NCI-H345 (cell line): ENCODE measurements at places on chromosomes 5 and 9.

DNA sequence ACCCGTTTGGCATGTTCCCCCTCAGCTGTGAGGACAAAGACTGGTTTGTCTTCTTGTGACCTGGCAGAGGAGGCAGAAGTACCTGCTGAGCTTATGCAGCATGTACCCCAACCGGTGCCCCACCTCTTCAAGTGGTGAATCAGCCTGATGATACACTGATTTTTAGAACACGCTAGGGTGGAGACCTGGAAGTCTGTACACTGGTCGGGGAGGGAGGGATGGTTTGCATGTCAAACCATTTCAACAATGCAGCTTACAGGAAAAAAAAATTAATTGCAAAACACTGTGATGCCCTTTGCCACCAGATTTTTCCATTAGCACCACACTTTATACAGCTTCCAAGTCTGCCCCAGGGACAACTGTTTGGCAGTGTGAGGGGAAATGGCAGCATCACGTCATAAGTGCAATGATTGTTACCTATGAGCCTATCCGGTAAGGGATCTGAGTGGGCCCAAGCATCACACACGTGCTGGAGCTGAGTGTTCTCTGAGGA, 155.1 kb upstream of the DMRT1 start:
- DNase-seq = no peak

DNA sequence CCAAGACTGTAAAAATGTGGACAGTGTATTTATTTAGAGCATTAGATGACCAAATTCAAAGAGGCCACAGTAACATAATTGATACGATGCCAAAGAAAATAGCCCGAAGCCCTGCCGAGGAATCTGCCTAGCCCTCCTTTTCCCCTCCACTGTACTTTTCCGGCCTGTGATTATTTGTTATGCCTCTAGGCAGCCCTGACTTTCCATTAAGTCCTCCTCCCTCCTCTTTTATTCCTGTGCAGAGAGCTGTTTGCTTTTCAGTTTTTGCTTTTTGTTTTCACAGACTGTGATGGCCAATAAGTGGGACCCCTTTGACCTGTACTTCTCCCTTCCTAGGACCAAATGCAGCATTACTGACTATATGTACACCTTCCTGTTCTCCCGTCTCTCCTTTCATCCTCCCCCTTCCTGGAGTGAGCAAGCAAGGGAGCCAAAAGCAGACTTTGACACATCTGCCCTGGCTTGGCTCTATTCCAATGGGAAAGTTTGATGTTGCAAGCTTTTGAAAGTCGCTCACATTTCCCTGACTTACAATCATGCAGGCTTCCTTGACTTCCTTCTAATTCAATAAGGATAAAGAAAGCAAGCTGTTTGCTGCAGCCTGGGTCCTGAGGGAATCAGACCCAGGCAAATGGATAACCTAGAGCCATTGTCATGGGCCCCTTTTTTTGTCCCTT, 76.1 kb downstream of the NREP start:
- DNase-seq = no peak

- no peak for DNase-seq
These were observed 33.3 kb downstream of the FBXO10 start for GRCh38 chr9:37542895-37543294.

DNA sequence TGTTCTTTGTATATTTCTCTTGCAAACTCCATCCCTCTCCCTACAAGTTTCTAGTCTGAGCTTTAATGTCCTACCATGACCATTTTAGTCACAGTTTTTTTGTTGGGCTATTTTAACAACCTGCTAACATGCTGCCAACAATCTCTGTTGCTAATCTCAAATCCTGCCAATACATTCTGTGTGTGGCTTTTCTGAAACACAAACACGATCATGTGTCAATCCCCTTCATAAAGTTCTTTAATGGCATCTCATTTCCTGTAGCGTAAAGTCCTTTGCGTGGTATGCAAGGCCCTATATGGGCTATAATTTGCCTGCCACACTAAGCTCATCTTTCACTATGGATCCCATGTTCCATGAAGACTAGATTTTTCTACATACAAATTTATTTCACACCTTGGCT, 180.6 kb downstream of the CWC27 start:
- no peak for DNase-seq

DNA sequence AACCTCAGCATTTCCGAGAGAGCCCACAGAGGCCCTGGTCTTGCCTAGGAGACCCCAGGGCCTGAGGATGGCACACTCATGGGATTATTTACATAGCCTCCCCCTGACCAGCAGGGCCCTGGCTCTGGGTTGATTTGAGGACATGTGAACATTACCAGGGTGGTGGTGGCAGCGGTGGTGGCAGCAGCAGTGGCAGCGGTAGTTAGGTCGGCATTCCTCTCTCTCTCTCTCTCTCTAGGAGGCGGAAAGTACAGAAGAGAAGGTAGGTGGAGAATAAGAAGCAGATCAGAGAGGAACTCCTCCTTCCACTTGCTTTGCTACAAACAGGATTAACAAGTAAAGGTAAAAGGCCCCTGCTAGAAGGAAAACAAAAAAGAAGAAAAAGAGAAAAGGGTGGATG, 39.3 kb downstream of the B4GALT1 start:
- no peak for DNase-seq

DNA sequence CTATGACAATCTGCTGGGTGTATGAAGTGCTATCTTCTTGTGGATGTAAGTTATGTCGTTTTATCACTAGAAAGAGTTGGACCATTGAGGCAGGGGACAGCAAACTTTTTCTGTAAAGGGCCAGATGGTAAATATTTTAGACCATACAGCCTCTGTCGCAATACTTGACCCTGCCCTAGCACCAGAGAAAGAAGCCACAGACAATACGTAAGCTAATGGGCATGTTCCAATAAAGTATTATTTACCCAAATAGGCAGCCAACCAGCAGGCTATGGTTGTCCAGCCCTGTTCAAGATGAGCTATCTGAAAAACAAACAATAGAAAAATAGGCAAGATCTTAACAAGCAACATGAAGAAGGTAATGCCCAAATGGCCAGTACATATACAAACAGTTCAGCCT, 36.4 kb downstream of the MTX3 start:
- no peak for DNase-seq

- no peak for DNase-seq
These were observed 40.0 kb downstream of the CPLANE1 start for GRCh38 chr5:37208883-37209797.

DNA sequence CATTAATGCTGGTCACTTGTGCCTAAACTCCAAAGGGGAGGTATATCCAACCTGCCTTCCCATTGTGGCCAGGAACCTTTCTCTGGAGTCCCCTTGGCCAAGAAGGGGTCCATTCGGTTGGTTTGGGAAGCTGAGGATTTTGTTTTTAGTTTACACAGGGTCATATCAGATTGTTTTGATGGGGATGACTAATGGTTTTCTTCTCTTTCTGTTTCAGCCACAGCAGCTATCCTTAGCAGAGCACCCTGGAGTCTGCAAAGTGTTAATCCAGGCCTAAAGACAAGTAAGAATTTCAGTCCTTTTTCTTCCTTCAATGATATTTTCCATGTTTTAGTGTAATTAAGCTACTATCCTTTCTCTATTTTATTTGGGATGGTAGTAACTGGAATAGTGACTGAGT, 127.8 kb upstream of the CCDC152 start:
- no peak for DNase-seq

DNA sequence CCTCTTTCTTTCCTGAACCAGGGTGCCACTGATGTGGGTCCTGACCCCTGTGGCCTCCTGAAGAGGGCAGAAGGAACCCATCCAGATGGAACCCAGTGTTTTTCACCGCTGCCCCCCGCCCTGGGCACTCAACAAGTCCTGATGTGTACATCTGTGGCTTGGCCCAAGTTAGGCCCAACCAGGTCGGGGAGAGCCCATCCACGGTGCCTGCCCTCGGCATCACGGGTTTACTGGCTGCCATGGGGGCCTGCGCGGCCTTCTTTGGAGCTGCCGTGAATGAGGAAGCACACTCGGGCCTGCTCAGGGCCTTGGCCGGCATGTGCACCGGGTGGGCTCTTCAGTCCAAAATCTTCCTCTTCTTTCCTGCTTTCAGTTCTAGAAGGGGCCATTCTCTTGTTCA, 5.8 kb downstream of the ECSCR start:
- no peak for DNase-seq

- DNase-seq = no peak
These were observed 165.9 kb downstream of the SH3GL2 start for GRCh38 chr9:17744786-17745185.

- DNase-seq = no peak
These were observed 114.7 kb downstream of the SNX18 start for GRCh38 chr5:54632131-54632701.

DNA sequence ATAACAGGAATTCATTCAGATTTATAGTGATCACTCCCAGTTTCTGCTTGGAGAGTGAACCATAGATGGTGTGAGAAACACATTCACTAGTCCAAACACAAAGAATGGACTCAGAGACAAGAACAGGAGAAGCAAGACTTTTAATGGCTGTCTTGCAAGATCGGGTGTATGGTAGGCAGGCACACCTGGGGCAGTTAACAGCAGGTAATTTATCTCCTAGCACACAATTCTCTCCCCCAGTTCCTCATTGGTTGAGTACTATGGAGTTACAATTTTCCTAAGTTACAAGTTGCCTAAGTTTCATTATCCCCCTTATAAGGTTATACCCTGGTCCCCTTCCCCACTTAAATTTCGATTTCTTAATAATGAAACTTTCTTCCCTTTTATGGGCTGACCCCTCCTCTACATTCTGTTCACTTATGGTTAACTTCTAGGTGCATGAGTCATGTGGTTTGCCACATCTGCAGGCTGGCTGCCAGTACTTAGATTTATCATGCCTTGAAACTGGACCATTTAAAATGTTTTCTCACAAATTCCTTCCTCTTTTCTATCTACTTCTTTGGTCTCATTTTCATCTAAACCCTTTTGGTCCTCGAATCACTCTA, 623.3 kb downstream of the HINT1 start:
- no peak for DNase-seq

DNA sequence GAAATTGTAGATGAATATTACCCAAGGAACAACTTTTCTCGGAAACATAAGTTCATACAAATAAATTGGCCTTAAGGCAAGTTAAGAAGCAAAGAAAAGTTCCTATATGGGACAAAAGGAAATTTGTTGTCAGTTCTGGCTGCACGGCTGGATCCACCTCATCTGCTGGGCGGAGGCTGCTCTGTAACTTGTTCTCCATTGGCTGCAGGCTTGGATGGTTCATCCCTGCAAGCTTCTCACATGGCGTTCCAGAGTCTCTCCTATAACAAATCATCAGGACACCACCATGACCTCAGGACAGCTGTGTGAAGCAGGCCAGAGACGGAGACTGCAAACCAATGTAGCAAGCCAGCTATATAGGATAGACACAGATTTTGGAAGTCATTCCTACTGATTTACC, 81.4 kb upstream of the DAB2 start:
- DNase-seq = no peak

DNA sequence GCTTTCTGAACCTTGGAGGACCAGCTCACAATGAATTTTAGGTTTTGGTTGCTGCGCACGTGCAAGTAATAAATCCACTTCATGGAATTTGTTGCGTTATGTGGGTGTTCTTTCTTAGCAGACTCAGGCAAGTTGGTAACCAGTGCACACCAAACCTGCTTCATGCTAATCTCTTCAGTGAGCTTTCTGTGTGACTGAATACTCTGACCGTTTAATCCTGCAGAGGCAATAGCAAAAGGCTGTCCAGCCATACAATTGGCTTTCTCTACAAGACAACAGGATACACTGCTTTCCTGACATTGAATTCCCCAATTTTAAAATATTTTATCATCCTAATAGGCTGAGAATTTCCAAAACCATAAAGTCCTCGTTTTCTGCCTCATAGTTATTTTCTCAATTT, 10.3 kb downstream of the UGT3A2 start:
- DNase-seq = no peak

DNA sequence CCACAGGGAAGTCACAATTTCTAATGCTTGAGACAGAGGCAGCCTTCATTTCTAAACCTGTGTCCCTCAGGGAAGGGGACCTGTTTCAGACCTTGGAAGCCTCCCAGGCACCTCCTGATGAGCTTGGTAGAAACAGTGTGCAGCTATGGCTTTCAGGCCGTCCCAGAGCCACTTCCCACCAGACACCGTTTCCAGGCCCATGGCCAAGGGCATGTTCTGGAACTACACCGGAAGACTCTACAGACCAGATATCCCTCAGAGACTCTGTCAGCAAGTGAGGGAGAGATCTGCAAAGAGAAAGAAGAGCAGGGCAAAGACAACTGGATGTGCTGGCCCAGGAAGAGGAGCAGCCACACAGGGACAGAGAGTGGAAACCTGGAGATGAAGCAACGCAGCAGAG, 82.2 kb upstream of the HSPA9 start:
- no peak for DNase-seq

GRCh38 chr5:89991592-89991991, 418.0 kb downstream of the CETN3 start:
- no peak for DNase-seq

- DNase-seq = no peak
These were observed 20.9 kb downstream of the ERGIC1 start for GRCh38 chr5:172854971-172855370.

- peak; percentile 76 for DNase-seq
These were observed 415.0 kb downstream of the ARHGEF28 start for GRCh38 chr5:74040811-74041491.

- DNase-seq = no peak
These were observed 129.2 kb upstream of the PTCH1 start for GRCh38 chr9:95645992-95646391.

- no peak for DNase-seq
These were observed 565.5 kb downstream of the EBF1 start for GRCh38 chr5:158534203-158534602.

DNA sequence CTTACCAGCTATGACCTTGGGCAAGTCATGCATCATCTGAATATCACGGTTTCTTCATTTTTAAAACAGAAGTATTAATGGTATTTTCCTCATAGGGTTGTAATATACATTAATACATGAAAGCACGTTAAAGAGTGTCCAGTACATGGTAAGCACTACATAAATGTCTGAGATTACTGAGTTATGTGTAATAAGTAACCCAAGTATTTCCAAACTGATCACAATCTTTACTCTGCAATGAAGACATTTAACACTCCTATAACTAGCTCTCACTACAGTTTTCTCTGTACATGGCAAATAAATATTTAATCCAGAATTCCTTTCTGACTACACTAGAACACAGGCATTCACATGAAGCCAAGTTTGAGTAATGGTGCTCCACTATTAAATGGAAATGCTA, 4.0 kb downstream of the GLDC start:
- no peak for DNase-seq

DNA sequence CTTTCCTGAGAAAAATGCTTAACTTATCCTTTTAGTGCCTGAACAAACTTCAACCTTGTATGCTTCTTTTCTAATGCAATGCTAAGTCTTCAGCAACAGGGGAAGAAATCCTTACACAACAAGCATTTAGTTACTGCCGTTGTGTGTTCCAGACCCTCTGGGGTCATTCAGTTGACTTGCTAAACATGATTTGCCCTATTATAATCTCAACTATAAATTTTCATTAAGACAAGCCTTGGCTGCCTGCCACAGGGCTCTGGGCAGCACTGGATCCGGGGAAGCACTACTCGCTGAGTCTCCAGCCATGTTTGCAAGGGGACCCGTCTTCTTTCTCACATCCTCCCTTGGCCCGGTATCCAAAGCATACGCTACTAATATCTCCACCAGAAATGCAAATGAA, 58.1 kb downstream of the PTCH1 start:
- DNase-seq = no peak

- DNase-seq = peak; percentile 68
These were observed 112.5 kb downstream of the MPDZ start for GRCh38 chr9:13166996-13167395.

- no peak for DNase-seq
These were observed 349.2 kb upstream of the ADAMTSL1 start for GRCh38 chr9:18124760-18125159.

- peak; percentile 22 for DNase-seq
These were observed 175.1 kb upstream of the PITX1 start for GRCh38 chr5:135208903-135209721.
